ENCODE measurements at places on chromosomes 6 and 20. TPM values are rescaled to one million over a fixed set of nuclear protein-coding genes. Genes with fewer than 3 reads are reported as not detected.

The ETV7 gene
- 2.5 TPM for total RNA-seq

The EPB41L2 gene
- 110 TPM for total RNA-seq

The TRIM40 gene
- total RNA-seq: not detected

The FAM110A gene
- 16.1 TPM for total RNA-seq

The SIM1 gene
- not detected for total RNA-seq

The HTR1E gene
- total RNA-seq: 0.17 TPM

DNA sequence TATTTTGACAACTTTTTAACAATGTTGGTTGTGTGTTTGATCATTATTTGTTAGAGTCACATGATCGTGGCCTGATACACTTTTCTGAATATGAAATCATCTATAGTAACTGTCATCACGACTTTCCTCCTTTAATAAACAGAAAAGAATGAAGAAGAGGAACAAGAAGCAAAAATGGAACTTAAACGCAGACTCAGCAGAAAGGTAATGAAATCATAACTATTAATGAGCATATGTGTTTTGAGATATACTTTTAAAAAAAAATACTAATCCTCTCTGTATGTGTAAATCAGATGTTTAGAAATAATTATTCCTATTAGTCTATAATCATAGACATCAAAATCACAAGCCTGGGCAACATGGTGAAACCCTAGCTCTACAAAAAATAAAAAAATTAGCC lies 60.1 kb upstream of the LTV1 start:
- DNase-seq: no peak

DNA sequence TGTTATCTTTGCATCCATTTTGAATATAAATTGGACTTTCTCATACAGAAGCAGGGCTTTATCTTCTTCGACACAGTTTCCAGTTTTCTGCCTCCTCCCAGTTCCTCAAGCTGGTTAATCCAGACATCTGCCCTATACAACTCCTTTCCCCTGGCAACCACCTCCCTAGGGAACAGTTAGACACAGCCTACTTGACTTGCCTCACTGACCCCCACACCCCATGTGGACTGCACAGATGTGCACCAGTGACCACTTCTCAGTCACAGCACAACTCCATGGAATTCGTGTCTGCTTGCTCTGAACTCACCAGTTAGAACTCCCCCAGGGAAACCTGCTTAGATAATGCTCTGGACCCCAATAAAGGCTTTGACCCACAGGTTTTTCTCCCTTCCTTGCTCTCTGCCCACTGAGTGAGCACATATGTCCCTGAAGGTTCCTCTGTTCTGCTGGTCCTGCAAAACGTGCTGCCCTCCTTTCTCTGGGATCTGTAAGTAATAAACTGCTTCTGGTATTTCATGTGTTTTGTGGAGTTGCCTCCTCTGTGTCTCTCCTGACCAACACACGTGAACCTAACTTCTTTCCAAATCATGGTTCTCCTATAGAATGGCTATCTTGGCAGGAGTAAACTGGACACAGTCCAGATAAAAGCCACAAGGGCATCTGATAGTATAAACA lies 351.2 kb downstream of the CD83 start:
- DNase-seq: no peak

DNA sequence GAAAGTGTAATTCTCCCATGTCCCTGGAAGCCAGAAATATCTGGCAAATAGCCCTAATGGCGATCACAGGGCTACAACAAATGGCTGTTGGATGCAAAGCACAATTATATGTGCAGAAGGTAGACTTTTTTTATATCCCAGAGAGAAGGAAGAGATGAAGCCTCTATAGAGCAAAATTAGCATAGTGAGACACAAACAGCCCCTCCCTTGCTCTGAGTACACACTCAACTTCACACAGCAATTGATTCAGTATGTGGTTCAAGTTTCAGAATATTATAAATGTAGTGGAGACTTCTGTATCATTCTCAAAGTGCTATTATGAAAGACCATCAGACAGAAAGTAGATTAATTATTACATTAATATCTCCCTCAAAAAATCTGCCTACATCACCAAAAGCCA lies 246.5 kb upstream of the TBX18 start:
- no peak for DNase-seq

GRCh38 chr20:42435230-42435629 lies 754.5 kb downstream of the PTPRT start:
- no peak for DNase-seq

- no peak for DNase-seq
These were observed 1164.5 kb upstream of the CITED2 start for GRCh38 chr6:140538926-140539325.

DNA sequence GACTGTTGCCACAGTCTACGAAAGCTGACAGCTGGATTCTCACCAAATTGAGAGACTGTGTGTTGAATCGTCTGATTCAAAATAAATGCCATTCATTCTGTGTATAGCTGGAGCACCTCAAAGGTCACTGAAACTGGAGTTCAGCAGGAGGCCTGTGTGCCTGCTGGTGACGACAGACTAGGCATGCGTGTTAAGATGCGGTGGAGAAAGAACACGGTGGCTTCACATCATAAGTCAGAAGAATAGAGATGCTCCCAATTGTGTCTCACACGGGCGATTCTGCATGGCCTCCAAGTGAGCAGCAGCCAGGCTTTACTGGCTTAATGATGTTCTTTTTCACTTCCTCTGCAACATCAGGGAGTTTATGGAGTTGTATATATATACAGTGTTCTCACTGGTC lies 32.3 kb downstream of the SNHG17 start:
- no peak for DNase-seq

- DNase-seq: no peak
These were observed 70.1 kb downstream of the TRMT11 start for GRCh38 chr6:126056355-126057004.

GRCh38 chr6:1984346-1984994 lies 260.9 kb downstream of the GMDS start:
- no peak for DNase-seq

GRCh38 chr6:73451223-73452106 lies 632 bp downstream of the CGAS start:
- peak; percentile 22 for DNase-seq

GRCh38 chr6:158188591-158188990 lies 20.4 kb downstream of the GTF2H5 start:
- DNase-seq: no peak

DNA sequence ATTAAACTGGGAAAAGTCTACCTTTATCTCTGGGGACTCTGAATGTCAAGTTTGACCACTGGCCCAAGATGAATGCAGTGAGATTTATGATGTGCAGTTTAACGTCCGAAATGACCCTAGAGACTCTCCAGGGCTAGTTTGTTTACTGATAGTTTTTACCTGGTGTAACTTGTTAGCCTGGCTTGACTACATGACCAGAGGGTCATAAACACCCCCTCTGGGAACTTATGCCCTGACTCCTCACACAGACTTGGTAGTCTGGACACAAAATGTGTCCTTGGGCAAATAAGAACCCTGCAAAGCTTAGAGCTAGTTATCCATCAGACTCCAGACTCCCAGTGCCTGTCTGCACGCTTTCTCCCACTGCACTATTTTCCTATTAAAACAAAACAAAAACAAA lies 606.5 kb downstream of the HACE1 start:
- DNase-seq: no peak

- peak; percentile 82 for DNase-seq
These were observed 53.4 kb downstream of the TRAF3IP2 start for GRCh38 chr6:111552241-111552744.

GRCh38 chr6:139760128-139760527 lies 385.7 kb upstream of the CITED2 start:
- DNase-seq: no peak

Data from mucosa of gallbladder (tissue), 1 donor.